ENCODE measurements at places on chromosomes 7 and 10.
A peak's percentile ranks its signal among the peaks of the same experiment; 100 is the strongest.

GRCh38 chr7:17462131-17462631 lies 163.7 kb downstream of the AHR start:
- no peak for DNase-seq

DNA sequence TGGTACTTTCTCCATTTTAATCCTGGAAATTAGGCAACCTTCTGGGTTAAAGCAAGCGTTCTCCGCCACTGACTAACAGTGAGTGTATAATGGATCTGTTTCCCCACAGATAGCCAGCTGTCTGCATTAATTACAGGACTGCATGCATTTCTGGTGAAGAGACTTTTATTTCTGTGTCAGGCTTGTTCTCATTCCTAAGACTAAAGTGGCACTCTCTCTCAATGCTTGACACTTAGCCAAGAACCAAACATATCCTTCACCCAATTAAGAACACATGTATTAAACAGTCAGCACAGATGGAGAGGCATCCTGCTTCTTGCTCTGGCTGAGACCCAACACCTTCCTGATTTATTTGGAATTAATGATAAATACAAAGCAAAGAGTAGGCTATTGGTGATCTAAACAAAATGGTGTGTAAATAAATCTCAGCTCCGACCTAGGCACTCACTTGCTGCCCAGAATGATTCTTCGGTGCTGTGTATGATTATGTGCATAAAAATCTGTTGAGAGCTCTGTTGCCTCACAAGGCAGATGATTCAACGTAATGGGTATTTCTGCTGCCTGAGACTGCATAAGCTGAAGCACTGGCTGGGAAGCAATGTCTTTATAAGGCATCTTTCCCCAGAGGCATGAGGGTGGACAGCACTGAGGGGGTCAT lies 16.8 kb downstream of the CALU start:
- DNase-seq: peak; percentile 64

- no peak for DNase-seq
These were observed 87.0 kb downstream of the LARP4B start for GRCh38 chr10:844552-844951.

- no peak for DNase-seq
These were observed 161.0 kb upstream of the TRIM24 start for GRCh38 chr7:138299066-138299465.
